ENCODE measurements at places on chromosomes 2 and 18.

DNA sequence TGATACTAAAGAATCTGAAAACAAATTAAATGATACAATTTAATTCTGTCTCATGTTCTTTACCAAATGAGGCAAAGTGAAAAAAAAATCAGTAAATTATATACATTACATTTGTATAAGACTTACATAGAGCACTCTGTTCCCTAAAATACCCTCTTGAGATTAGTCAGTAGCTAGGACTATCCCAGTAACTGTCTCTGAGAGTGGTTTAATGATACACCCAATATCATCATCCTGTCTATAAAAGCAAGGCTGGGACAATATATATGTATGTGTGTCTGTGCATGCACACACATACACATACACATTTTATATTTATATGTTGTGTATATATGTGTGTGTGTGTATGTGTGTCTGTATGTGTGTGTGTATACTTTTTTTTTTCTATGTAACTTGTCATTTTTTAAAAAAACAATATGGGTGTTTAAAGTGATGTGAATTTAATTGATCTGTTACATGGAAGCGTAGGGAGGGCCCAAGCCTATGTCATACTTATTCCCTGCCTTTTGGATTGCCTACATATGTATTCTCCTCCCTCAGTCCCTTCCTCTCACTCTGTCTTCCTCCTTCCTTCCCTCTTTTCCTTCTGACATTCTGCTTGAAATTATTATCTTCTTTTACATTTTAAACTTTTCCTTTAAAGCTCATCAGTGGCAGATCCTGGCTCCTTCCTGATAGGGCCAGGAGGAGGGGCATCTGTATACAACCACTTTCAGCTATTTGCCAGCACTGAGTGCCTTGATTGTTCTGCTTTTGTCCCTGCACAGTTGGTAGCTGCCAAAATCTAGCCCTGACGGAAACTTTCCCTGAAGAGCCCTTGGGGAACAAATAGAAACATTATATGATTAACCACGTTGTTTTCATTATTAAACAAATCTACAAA is 6.8 kb downstream of the ASXL3 start:
- H3K36me3 ChIP-seq = no peaks in the 10 kb centered on the region
- H3K4me3 ChIP-seq = no peak overlapping the region
- no peaks in the 10 kb centered on the region for H3K27me3 ChIP-seq
- no peak for DNase-seq
- H3K27ac ChIP-seq = no peak overlapping the region
- H3K4me1 ChIP-seq = no peaks in the 10 kb centered on the region

DNA sequence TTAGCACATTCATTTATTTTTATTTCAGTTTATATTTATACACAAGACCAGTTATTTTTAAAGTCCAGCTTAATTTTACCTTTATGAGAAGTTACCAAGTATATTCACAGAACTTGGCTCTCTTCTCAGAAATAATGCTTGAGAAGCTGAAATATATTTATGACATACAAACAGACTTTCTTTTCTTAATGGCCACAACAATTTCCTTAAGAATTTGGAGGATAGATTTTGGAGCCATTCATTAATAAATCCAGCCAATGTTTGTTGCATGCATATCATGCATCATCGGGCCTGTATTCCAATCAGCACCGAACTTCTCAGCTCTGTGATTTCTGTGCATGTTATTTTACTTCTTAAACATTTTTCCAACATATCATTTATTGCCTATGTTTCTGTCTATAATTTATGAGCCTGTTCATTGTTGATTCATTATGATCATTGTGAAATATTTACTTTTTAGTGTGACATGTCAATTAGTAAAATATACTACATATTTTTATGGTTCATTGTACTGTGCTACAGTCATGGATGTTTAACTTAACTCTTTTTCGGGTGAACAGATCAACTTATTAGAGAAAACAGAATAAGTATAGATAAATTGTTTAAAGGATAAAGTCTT is 3.5 kb downstream of the GULP1 start:
- peaks cover 44% of the 10 kb centered on the region for H3K27me3 ChIP-seq
- DNase-seq = no peak
- no peaks in the 10 kb centered on the region for H3K36me3 ChIP-seq

GRCh38 chr18:74250131-74250530 is 41.6 kb downstream of the CYB5A start:
- DNase-seq = no peak
- no peaks in the 10 kb centered on the region for H3K36me3 ChIP-seq
- H3K27me3 ChIP-seq = no peaks in the 10 kb centered on the region
- no peak overlapping the region for H3K4me3 ChIP-seq
- peaks cover 19% of the 10 kb centered on the region for H3K4me1 ChIP-seq

- no peak overlapping the region for H3K27ac ChIP-seq
- no peak for DNase-seq
- no peaks in the 10 kb centered on the region for H3K36me3 ChIP-seq
- H3K27me3 ChIP-seq = no peaks in the 10 kb centered on the region
- H3K4me3 ChIP-seq = no peak overlapping the region
Observed at GRCh38 chr2:18684206-18685038, 95.1 kb upstream of the NT5C1B start.

DNA sequence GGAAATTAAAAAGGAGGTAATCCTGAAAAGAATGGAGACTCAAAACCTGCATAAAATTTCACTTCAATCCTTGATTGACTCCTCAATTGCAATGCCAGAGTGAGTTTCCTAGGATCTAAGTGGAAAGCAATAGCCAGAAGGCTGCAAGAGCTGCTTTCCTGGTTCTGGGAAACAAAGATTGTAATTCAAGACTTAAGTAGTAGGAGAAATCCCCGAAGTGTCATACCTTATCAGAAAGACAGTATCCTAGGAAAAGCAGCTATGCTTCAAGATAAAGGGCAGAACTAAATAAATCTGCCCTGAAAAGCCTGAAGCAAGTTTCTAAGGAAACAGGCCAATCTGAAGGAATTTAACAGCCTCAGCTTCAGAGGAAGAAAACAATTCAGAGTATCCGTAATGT is 390.2 kb downstream of the DSC3 start:
- H3K36me3 ChIP-seq = no peaks in the 10 kb centered on the region
- DNase-seq = no peak
- H3K27ac ChIP-seq = no peak overlapping the region
- no peaks in the 10 kb centered on the region for H3K4me1 ChIP-seq

GRCh38 chr2:105827351-105828096 is 82.8 kb downstream of the NCK2 start:
- no peaks in the 10 kb centered on the region for H3K27me3 ChIP-seq
- H3K36me3 ChIP-seq = peaks cover 49% of the 10 kb centered on the region
- no peak for DNase-seq
- H3K4me3 ChIP-seq = no peak overlapping the region

- no peaks in the 10 kb centered on the region for H3K4me1 ChIP-seq
- H3K27ac ChIP-seq = no peak overlapping the region
- no peak for DNase-seq
- no peaks in the 10 kb centered on the region for H3K27me3 ChIP-seq
- no peak overlapping the region for H3K4me3 ChIP-seq
Observed at GRCh38 chr2:241956521-241957110, 87.1 kb downstream of the RTP5 start.

GRCh38 chr18:67926929-67927864 is 410.7 kb upstream of the DSEL start:
- no peak overlapping the region for H3K27ac ChIP-seq
- no peaks in the 10 kb centered on the region for H3K27me3 ChIP-seq
- H3K4me3 ChIP-seq = no peak overlapping the region
- H3K4me1 ChIP-seq = no peaks in the 10 kb centered on the region
- no peaks in the 10 kb centered on the region for H3K36me3 ChIP-seq

- H3K27ac ChIP-seq = no peak overlapping the region
- no peaks in the 10 kb centered on the region for H3K36me3 ChIP-seq
- H3K4me1 ChIP-seq = no peaks in the 10 kb centered on the region
- H3K4me3 ChIP-seq = no peak overlapping the region
- no peaks in the 10 kb centered on the region for H3K27me3 ChIP-seq
- DNase-seq = no peak
Observed at GRCh38 chr2:237355701-237356100, 58.3 kb downstream of the COL6A3 start.

- peak overlapping the region; percentile 93 for H3K27ac ChIP-seq
- peaks cover 76% of the 10 kb centered on the region for H3K4me1 ChIP-seq
- DNase-seq = peak; percentile 49
- H3K36me3 ChIP-seq = peaks cover 4% of the 10 kb centered on the region
- peaks cover under 1% of the 10 kb centered on the region for H3K27me3 ChIP-seq
- H3K4me3 ChIP-seq = peak overlapping the region; percentile 67
Observed at GRCh38 chr2:237427769-237428506, 14.0 kb upstream of the COL6A3 start.

- DNase-seq = no peak
- H3K4me1 ChIP-seq = no peaks in the 10 kb centered on the region
- H3K27me3 ChIP-seq = peaks cover 39% of the 10 kb centered on the region
Observed at GRCh38 chr2:26696351-26696816, 3.9 kb downstream of the KCNK3 start.

DNA sequence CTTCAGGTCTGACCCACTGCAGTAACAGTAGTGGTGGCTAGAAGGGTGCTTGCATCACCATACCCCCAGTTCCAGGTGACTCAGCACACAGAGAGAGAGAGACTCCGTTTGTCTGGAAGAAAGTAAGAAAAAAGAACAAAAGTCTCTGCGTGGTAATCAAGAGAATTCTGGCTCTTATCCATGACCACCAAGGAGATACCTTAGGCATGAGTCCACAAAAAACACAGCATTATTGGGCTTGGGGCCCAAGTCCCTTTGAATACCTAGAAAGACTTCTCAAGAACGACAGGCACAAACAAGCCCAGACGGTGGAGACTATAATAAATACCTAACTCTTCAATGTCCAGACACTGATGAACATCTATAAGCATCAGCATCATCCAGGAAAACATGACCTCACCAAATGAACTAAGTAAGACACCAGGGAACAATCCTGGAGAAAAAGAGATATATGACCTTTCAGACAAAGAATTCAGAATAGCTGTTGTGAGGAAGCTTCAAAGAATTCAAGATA is 21.7 kb upstream of the BAZ2B start:
- H3K4me1 ChIP-seq = no peaks in the 10 kb centered on the region
- no peak overlapping the region for H3K4me3 ChIP-seq
- H3K27ac ChIP-seq = no peak overlapping the region
- H3K27me3 ChIP-seq = peaks cover 3% of the 10 kb centered on the region

GRCh38 chr2:33034784-33035183 is 88.0 kb downstream of the LTBP1 start:
- H3K27me3 ChIP-seq = peaks cover 4% of the 10 kb centered on the region
- H3K4me1 ChIP-seq = no peaks in the 10 kb centered on the region
- H3K27ac ChIP-seq = no peak overlapping the region
- no peaks in the 10 kb centered on the region for H3K36me3 ChIP-seq
- DNase-seq = no peak

DNA sequence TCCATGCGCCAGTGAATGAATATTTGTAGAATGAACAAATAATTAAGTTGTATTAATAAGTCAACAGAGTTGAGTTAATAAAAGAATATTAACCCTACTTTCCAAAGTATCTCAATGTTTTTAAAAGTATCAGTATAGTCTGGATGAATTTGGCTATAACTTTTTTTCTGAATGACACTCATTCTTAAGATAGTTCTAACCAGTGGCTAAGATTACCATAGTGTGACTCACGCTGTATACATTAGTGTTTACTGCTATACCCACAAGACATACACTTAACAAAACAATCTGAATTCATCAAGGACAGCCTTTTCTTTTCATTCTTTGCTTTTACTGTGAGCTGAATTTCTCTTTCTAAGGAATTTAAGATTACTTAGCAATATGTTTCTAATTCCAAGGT is 77.0 kb upstream of the PDE1A start:
- H3K27ac ChIP-seq = no peak overlapping the region
- H3K4me1 ChIP-seq = no peaks in the 10 kb centered on the region
- H3K27me3 ChIP-seq = no peaks in the 10 kb centered on the region
- H3K36me3 ChIP-seq = no peaks in the 10 kb centered on the region
- no peak for DNase-seq

DNA sequence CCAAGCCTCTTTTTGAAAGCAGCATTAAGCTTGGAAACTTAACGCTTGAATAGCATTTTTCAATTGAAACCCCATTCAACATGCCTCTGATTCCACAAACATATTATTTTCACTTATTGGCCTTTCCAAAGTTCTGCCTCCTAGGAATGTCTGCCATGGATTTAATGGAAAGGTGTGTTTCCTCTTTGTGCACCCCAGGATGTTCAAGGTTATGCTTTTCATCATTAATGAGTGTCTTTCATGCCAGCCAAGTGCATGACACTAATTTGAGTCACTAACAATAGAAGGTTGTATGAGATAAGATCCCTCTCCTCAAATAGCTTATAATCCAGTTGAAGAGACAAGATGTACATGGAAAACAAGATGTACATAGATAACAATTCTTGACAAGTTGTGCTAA is 84.7 kb downstream of the ALPK2 start:
- no peak for DNase-seq
- H3K27ac ChIP-seq = no peak overlapping the region

DNA sequence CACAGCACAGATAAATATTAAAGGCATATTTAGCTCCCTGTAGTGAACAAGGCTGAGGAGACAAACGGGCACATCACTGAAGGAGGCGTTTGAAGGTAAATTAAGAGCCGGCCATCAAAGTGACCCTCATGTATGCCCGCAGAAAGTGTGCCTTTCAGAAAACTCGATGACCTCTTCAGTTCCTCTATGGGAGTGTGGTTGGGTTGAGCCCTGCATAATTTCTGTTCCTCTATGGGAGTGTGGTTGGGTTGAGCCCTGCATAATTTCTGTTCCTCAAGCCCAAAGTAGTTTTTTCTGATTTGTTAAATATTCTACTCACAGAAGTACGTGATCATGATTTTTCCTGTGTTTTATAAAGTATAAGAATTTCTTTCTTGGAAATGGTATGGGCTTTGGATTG is 568.5 kb downstream of the TSN start:
- no peaks in the 10 kb centered on the region for H3K4me1 ChIP-seq
- H3K36me3 ChIP-seq = no peaks in the 10 kb centered on the region
- H3K4me3 ChIP-seq = no peak overlapping the region
- H3K27me3 ChIP-seq = no peaks in the 10 kb centered on the region
- DNase-seq = no peak

DNA sequence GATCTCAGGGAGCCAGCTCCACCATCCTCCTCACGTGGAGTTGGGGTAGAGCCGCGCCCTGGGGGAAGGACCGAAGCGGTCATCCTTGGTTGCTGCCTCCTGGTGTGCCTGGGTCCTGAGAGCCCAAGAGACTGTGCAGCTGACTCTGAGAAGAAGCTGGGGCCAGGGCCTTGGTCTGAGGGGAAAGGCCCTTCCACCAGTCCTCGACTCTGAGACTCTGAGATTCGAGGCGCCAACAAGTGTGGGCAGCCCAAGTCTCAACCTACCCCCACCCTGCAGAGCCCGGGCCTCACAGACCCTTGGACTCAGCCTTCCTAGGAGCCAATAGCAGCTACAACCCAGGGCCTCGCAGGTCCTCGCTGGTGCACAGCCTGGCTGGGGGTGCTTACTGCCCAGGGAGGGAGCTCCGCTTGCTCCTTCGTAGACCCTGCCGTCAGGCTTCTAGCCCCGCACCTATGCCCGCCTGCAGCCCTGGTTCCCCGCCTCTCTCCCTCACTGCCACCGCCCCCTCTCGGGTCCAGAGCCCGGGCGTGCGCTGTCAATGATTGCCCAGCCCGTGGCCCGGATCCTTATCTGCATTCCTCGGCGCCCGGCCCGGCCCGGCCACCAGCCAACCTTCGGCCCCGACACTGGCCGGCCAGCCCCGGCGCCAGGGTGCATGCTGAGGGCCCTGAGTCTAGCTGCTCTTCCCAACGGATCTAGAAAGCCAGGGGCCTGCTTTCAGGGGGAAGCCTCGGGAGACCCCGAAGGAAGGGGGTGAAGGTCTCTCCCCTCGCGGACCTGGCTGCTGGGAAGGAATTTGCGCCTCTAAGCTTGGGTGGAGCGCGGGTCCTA is 2.0 kb downstream of the IHH start:
- H3K27me3 ChIP-seq = peaks cover 58% of the 10 kb centered on the region
- no peaks in the 10 kb centered on the region for H3K36me3 ChIP-seq
- H3K27ac ChIP-seq = no peak overlapping the region
- no peak for DNase-seq
- H3K4me3 ChIP-seq = no peak overlapping the region

All from activated T-helper 1 cell treated with anti-CD3 and anti-CD28 coated beads, Interleukin-12 subunit alpha, Interleukin-12 subunit beta, Interleukin-2, Interleukin-4 antibody, amounts not matched to agents 30 ng/mL and 10 ng/mL and 1 ng/mL, durations not matched to agents 14 hours and 24 hours and 36 hours (primary cell).